ENCODE measurements at places on chromosomes 13 and 19.

DNA sequence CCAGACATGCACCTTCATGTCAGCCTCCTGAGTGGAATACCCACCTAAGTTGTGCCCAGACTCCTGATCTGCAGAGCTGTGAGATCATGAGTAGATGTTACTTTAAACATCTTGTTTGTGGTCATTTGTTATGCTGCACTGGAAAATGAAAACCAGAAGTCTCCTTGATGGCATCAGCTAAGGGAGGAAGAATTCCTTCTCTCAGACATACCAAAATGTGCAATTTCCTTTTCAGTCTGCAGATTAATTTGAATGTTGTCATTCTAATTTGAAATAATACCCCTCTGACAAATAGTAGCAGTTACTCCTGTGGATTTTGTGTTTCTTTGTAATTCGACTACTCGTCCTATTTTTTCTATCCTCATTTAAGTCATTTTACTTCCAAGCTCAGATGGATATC lies 59.3 kb downstream of the ITGBL1 start:
- DNase-seq = no peak

DNA sequence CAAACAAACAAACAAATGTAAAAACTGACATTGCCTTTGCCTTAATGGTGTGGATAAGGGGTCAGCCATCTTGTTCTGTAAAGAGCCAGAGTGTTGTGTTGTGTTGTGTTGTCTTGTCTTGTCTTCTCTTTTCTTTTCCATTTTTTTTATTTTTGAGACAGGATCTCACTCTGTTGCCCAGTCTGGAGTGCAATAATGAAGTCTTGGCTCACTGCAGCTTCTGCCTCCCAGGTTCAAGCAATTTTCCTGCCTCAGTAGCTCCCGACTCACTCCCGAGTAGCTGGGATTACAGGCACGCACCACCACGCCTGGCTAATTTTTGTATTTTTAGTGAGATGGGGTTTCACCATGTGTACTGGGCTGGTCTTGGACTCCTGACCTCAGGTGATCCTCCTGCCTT lies 27.8 kb downstream of the TIMM13 start:
- DNase-seq = no peak

- DNase-seq = no peak
These were observed 421.4 kb downstream of the COG6 start for GRCh38 chr13:40076765-40077362.

DNA sequence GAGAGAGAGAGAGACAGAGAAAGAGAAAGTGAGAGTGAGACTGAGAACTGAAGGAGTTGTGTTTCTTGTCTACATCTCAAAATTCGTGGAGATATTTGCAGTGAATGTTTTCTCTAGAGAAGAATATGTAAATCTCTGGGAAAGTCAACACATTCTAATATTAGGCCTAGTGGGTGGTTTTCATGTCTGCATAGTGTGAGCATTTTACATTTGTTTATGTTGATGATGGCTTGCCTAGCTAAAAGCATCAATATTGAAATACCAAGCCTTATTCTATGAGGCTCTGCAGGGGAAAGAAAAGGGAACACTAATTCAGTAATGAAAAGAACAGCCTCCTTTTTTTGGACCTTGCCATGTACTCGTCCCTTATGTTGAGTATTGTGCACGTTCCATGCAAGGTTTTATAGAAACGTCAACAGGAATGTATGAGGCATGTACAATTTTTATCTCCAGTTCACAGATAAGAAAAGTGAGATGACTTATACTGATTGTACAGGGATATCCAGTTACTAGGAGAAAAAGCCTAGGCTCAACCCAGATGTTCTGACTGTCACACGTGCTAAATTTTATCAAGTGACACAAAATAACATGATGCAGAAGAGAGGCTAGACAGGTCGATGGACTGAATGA lies 1288.9 kb upstream of the SLC10A2 start:
- no peak for DNase-seq

GRCh38 chr19:39953915-39954314 lies 17.1 kb upstream of the PSMC4 start:
- no peak for DNase-seq

DNA sequence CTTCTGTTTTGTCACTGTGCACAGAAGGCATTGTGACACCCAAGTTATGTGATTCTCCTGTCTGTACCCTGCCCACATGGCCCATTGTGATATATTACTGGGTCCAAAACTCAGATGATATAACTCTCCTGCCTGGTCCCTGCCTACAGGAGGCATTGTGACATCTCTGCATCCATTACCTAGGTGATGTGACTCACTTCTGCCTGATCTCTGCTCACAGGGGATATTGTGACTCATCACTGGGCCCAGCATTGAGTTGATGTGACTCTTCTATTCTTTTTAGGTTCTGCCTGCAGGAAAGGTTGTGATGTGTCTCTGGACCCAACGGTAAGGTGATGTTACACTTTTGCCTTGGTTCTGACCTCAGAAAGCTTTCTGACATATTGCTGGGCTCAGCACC lies 67.9 kb upstream of the ZNF724 start:
- DNase-seq = no peak

- DNase-seq = no peak
These were observed 32.2 kb downstream of the MTRF1 start for GRCh38 chr13:41231025-41231677.

- DNase-seq = no peak
These were observed 33.3 kb downstream of the IGFL2 start for GRCh38 chr19:46181388-46181779.

DNA sequence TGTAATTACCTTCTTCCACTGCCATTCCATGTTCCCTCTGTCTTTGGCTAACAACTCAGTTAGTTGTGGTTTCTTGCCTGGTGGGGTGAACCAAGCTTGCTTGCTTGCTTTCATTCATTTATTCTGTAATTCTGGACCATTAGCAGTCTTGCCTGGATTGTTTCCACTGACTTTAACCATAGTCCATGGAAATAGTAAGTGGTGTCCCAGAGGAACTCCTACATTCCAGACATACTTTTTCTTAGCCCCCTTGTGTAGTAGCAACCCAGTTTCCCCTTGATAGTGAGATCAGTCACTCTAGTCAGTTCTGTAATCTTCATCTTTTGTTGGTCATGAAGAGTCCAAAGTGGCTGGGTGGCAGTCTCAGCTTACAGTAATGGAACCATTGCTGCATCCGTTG lies 23.2 kb downstream of the PDS5B start:
- no peak for DNase-seq

GRCh38 chr19:54162241-54162805 lies 2.8 kb upstream of the LENG1 start:
- peak; percentile 46 for DNase-seq

GRCh38 chr19:45508861-45509691 lies 1.8 kb downstream of the VASP start:
- DNase-seq = peak; percentile 13

- DNase-seq = no peak
These were observed 7.4 kb upstream of the PGLS start for GRCh38 chr19:17504030-17504429.

GRCh38 chr13:51647067-51647466 lies 62.8 kb downstream of the WDFY2 start:
- no peak for DNase-seq

GRCh38 chr13:108621462-108621861 lies 7.9 kb upstream of the MYO16 start:
- no peak for DNase-seq

DNA sequence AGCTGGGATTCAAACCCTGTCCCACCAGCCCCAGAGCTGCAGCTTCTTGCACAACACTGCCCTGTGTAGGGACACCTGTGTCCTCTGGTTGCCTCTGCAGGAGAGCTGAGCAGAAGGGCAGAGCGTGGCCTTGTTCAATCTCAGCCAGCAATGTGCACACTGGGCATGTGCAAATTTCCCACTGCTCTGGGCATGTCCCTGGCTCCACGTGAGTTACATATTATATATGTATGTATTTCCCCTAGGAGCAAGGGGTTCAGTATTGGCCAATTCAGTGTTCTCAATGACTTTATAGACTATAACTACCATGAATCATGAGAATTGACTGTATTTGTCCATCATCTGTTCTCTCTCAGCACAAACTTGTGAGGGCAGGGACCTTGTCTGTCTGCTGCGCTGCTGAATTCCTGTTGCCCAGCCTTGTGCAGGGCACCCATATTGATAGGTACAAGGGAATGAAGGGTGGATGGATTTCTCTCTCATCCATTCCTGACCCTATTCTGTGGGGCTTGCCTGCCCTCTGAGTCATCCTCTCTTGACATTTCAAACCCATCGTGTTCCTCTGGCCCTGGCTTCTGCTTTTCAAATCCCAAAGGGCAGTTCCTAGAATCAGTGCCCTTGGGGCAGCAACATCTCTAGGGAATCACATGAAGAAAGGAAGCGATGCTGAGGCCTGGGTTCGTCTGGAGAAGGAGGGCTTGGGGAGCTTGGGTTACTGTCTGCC lies 69.7 kb downstream of the ERICH6B start:
- DNase-seq = no peak

DNA sequence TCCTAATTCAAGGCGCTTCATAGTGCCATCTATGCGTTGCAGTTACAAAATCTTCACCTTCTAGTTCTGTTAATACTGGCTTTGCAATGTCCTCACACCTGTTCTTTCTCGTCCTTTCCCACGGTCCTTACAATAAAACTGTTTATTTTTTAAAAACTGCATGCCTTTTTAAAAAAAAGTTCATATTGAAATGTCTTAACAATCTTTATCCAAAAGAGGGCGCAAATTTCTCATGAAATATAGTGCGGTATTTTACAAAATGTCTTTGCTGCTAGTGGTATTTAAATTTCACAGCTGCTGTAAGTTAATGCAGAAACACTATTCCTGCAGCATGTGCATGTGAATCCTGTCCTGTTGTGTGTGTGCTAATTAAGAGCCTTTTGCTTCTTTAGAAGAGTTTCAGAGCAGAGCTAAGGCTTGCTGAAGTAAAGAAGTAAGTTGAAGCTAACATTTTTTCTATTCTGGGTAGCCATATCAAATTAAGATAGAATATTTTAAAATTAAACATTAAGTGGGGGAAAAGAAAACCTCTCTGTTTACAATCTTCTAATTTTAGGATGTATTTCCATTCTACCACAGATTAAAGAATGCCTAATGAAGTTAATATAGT lies 15.8 kb upstream of the CLDN10 start:
- no peak for DNase-seq

DNA sequence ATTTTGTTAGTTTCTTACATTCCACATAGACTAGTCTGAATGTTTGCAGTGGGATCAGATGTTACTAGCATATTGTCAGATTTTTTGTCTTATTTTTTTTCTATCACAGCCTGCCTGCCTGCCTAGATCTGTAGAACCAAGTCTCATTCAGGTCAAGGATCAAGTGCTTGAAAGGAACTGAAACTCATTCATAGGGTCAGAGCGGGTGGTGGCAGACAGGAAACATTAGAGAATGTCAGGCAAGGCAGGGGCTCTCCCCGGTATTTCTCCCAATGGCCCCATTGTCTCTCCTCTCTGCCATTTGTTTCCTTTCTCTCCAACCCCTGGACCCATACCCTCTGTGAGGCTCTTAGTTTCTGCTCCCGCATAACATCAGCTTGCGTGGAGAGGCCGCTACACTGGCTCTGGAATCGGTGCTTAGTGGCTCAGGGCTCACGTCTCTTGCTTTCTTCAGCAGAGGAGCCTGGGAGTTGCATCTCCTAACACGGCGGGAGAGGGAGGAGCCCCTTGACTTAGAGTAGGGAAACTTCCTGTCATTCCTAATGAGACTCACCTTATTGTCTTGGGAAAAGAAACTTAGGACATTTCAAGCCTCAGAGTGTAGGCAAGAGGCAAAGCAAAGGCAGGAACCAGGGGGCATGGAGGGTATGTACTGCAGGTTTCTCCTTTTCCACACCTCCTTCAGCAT lies 35.6 kb upstream of the SPATA13 start:
- no peak for DNase-seq

GRCh38 chr13:99123101-99124045 lies 77.3 kb upstream of the UBAC2 start:
- no peak for DNase-seq

DNA sequence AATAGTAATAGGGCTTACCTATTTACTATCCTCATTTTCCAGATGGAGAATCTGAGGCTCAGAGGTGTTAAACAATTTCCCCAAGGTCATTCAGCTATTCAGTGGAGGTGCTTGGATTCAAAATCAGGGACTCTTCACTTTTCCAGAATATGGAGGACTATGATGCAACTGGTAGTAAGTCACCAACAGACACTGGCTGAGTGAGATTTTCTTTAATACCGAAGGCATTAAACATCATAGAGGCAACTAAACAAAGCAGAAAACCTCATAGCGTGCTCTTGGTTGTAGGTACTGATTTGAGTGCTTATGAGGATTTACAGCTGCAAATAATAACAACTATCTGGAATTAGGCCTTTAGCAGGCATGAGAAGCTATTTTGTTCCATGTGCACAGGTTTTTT lies 134.4 kb downstream of the DLEU7 start:
- DNase-seq = no peak

- peak; percentile 7 for DNase-seq
These were observed 1.5 kb upstream of the ELOF1 start for GRCh38 chr19:11560404-11561051.
